ENCODE measurements at places on chromosomes 1 and 21. TPM values are rescaled to one million over a fixed set of nuclear protein-coding genes. Genes with fewer than 3 reads are reported as not detected.

The CD5L gene
- total RNA-seq = not detected

- no peaks in the 10 kb centered on the region for H3K27me3 ChIP-seq
- no peak overlapping the region for H3K4me3 ChIP-seq
- H3K4me1 ChIP-seq = no peaks in the 10 kb centered on the region
These were observed 293.5 kb downstream of the MRPL39 start for GRCh38 chr21:25313829-25314228.

DNA sequence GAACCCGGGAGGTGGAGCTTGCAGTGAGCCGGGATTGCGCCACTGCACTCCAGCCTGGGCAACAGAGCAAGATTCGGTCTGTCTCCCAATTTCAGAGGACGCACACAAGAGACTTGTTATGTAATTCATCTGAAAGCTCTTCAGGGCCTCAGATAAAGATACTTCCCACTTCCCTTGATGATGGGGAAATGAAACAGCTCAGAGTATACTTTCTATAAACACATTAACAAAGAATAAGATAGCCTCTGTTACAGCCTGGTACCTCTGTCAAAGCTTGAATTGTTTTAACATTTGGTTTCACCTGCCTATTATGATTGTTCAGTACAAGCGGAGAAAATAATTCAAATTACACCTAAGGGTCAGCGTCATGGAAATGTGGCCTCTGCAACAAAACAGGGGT, 622.9 kb upstream of the ADGRL4 start:
- H3K36me3 ChIP-seq = no peaks in the 10 kb centered on the region
- no peak overlapping the region for H3K4me3 ChIP-seq
- H3K27ac ChIP-seq = no peak overlapping the region
- DNase-seq = no peak
- H3K4me1 ChIP-seq = no peaks in the 10 kb centered on the region
- H3K27me3 ChIP-seq = no peaks in the 10 kb centered on the region

GRCh38 chr1:244778344-244778743, 57.1 kb upstream of the COX20 start:
- no peak for DNase-seq
- H3K27ac ChIP-seq = no peak overlapping the region
- no peaks in the 10 kb centered on the region for H3K27me3 ChIP-seq
- H3K4me3 ChIP-seq = no peak overlapping the region

DNA sequence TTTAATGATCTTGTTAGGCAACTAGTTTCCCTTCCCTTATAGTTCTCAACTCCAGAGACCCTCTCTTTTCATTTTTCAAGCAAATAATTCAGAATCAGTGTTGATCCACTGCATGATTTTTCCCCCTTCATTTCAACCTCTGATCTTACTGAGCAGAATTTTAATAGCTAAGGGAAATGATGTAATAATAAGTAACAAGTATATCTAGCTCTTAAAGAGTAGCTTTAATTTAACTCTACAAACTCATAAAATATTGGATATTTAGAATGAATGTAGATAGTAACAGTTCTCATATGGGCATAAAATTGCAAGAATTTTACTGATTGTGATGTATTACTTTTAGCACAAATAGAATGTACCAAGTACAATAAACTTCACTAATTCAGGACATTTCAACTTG, 130.2 kb downstream of the NR5A2 start:
- H3K27ac ChIP-seq = no peak overlapping the region
- DNase-seq = no peak
- no peaks in the 10 kb centered on the region for H3K27me3 ChIP-seq
- H3K36me3 ChIP-seq = no peaks in the 10 kb centered on the region
- H3K4me3 ChIP-seq = no peak overlapping the region

GRCh38 chr1:163094589-163094988, 25.4 kb downstream of the RGS4 start:
- no peaks in the 10 kb centered on the region for H3K4me1 ChIP-seq
- no peak overlapping the region for H3K27ac ChIP-seq
- H3K36me3 ChIP-seq = no peaks in the 10 kb centered on the region
- no peaks in the 10 kb centered on the region for H3K27me3 ChIP-seq

- no peaks in the 10 kb centered on the region for H3K36me3 ChIP-seq
- H3K4me1 ChIP-seq = peaks cover 13% of the 10 kb centered on the region
- H3K27ac ChIP-seq = no peak overlapping the region
These were observed 13.2 kb downstream of the KYAT3 start for GRCh38 chr1:88979054-88979748.

GRCh38 chr1:215526846-215527151, 40.3 kb upstream of the KCTD3 start:
- no peaks in the 10 kb centered on the region for H3K36me3 ChIP-seq
- no peak overlapping the region for H3K27ac ChIP-seq
- H3K4me3 ChIP-seq = no peak overlapping the region
- H3K4me1 ChIP-seq = no peaks in the 10 kb centered on the region

DNA sequence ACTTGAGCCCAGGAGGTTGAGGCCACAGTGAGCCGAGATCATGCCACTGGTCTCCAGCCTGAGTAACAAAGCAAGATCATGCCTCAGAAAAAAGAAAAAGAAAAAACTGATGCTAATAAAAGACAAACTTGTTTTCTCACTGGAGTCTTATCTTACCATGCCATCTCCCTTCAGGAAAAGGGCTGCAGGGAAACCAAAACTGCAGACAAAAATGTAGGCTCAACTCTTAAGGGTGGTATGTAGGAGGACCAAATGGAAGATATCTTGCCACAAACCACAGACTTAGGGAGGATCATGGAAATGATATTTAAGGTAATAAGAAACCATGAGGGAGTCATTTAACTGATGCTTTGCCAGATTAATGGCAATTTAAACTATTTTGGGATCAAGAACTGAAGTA, 32.9 kb downstream of the UROD start:
- DNase-seq = no peak
- no peak overlapping the region for H3K4me3 ChIP-seq
- H3K27me3 ChIP-seq = no peaks in the 10 kb centered on the region
- H3K4me1 ChIP-seq = no peaks in the 10 kb centered on the region
- H3K27ac ChIP-seq = no peak overlapping the region
- no peaks in the 10 kb centered on the region for H3K36me3 ChIP-seq

DNA sequence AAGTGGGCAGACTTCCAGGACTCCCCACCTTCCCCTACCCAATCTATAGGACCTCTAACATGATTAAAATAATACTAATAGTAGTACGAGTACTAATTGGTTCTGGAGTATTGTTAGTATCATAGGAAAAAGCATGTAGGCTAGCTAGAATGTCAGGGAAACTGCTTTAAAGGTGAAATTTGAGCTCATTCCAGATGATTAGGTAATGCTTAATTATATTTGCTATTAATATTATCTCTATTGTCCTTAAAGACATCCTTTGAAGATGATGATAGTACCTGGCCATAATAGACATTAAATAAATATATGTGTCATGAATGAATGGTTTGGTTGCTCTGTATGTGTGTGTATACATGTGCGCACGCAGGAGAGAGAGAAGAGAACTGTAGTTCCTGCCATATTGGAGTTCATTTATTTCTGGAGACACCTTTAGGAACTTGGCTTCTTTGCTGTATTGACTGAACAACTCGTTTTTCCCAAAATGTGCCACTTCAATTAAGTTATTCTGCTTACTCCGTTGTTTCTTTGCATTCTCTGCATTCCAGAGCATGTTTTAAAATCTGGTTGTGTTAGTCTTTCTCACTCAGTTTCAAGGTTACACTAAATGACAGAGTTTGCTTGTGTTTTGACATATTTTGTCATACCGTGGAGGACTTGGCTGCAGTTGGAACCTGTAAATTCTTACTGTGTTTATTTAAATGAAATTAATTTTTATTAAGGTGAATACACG, 117.1 kb downstream of the OSBPL9 start:
- no peak overlapping the region for H3K4me3 ChIP-seq
- no peaks in the 10 kb centered on the region for H3K27me3 ChIP-seq
- H3K36me3 ChIP-seq = no peaks in the 10 kb centered on the region
- peaks cover 33% of the 10 kb centered on the region for H3K4me1 ChIP-seq
- no peak overlapping the region for H3K27ac ChIP-seq

DNA sequence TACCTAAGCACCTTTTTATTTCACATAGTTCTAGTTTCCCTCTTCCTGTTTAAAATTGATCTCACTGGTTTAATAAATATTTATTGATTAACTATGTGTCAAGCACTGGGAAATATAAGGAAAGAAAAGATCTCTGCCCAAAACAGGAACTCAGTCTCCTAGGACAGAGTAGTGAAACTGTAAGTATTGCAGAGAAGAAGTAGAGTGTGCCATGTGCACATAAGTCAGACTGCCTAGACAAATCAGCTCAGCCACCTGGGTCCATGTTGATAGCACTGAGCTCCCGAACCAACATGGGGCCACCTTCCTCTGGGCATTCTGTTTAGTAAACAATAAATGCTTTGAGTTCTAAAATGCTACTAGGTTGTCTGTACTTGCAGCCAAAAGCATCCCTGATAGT, 9.8 kb upstream of the SSX2IP start:
- DNase-seq = no peak
- H3K4me3 ChIP-seq = no peak overlapping the region
- no peaks in the 10 kb centered on the region for H3K36me3 ChIP-seq
- peak overlapping the region; percentile 49 for H3K27ac ChIP-seq

All from transverse colon (tissue), 4 donors.